Naive thymus-derived CD4-positive, alpha-beta T cell (primary cell): ENCODE measurements at places on chromosomes 7 and 10. TPM values are rescaled to one million over a fixed set of nuclear protein-coding genes. Genes with fewer than 3 reads are reported as not detected.

DNA sequence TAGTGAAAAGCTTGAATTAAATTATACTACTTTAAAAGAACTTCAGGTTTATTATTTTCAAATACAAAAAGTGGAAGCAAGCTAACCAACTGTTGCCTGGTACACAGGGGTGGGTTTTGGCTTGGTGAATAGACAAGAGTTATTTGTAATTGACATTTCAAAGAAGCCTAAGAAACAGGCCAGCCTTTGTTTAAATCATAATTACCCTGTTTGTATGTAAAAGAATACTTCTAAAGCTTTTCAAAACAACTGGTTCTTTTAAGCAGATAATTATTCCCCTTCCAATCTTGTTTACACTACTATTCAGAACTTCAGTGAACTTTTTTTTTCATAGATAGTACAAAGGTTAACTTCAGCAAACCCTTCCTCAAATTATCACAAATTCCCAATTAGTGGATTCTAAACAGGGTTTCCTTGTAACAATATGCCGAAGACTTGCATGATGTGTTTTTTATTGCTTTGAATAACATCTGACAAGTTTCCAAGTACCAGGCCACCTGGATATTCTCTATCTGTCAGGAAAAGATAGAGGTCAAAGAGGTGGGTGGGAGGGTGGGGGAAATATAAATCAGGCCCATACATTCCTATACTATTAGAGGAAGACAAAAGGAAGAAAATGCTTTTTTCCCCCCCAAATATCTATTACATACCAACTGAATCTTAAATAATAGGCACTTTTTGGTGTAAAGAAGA lies 20.4 kb downstream of the SSMEM1 start:
- no peak for DNase-seq

DNA sequence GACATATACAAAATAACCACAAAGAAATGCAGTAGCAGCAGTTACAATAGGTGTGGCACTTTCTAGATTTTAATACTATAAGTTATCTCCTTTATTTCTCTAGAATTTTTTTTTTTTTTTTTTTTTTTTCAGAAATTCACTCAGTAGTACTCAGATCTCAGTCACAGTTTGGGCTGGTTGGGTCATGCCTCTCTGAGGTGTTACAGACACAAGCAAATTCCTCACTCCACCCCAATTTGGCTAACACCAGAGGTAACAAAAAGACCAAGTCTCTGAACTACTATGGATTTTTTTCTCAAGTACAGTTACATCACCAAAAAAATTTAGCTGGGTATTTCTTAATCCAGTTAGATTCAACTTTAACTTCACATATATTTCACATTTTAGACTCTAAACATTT lies 985.1 kb upstream of the LRRN3 start:
- DNase-seq = no peak

- no peak for DNase-seq
These were observed 107.3 kb upstream of the FRMD4A start for GRCh38 chr10:14438057-14438456.

- DNase-seq = no peak
These were observed 48.4 kb upstream of the PODXL start for GRCh38 chr7:131604841-131605279.

The PRPS1L1 gene
- polyA plus RNA-seq = not detected

The SPDYE5 gene
- polyA plus RNA-seq = 0.14 TPM
